ENCODE measurements at places on chromosomes 3 and 15.
A peak's percentile ranks its signal among the peaks of the same experiment; 100 is the strongest.

GRCh38 chr15:65055201-65055870 lies 10.1 kb downstream of the SLC51B start:
- DNase-seq, result no peak

GRCh38 chr3:144629381-144629780 lies 657.8 kb downstream of the DIPK2A start:
- no peak for DNase-seq

GRCh38 chr3:18354701-18355100 lies 70.4 kb downstream of the SATB1 start:
- no peak for DNase-seq

DNA sequence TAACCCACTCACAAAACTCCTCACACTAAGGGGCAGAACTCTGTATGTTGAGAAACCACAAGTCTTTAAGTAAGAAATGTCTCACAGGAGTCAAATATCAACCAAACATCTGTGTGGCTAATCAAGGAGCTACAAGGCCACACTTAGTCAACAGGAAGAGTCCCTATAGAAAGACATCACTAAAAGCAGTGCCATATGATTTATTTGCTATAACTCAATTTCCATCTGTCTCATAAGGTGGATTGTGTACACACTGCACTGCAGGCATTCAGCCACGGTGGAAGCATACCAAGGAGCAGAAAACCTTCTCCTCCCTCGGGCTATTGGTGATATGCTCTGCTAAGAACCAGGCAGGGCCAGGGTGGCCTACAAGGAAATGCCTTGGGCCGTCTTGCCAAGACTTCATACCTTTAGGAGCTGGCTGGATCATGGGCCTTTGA lies 197.6 kb upstream of the CFAP20DC start:
- DNase-seq, result no peak

GRCh38 chr15:25700916-25701315 lies 162.2 kb downstream of the ATP10A start:
- DNase-seq, result no peak

DNA sequence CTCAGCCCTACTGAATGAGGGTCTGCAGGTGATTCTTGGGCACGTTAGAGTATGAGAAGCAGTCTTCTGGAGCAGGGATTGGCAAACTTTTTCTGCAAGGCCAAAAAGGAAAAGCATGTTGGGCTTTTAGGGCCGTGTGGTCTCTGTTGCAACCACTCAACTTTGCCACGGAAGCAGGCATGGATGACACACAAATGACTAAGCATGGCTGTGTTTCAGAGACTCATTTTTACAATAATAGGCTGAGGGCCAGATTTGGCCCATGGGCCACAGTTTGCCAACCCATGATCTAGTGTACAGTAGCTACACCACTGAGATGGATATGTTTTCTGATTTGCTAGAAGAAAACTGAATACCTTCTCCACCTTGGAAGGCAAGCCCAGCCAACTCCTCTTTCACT lies 66.1 kb upstream of the PRICKLE2 start:
- DNase-seq, result no peak

GRCh38 chr3:59006634-59007517 lies 42.9 kb downstream of the CFAP20DC start:
- DNase-seq, result no peak

DNA sequence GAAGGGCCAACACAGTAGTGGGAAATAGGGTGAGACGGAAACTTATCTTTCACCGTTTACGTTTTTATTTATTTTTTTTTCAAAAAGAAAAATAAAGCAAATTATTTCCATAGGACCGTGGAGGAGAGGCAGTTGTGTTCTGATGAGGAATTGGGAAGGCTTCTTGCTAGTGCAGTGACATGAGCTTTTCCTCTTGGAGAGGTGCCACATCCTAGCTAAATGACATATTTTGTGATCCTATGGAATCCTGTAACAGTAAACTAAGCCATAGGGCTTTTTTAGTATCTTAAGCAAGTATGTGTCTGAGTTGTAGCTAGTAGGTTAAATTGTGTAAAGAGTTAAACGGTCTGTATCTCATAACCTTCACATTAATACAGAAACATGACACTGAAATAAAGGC lies 609.9 kb downstream of the RBMS3 start:
- no peak for DNase-seq

GRCh38 chr3:49529567-49529966 lies 24.7 kb upstream of the BSN start:
- no peak for DNase-seq

GRCh38 chr3:142278451-142278850 lies 53.1 kb upstream of the GK5 start:
- DNase-seq, result no peak

GRCh38 chr15:62934236-62934971 lies 108.1 kb upstream of the TPM1 start:
- DNase-seq, result no peak

DNA sequence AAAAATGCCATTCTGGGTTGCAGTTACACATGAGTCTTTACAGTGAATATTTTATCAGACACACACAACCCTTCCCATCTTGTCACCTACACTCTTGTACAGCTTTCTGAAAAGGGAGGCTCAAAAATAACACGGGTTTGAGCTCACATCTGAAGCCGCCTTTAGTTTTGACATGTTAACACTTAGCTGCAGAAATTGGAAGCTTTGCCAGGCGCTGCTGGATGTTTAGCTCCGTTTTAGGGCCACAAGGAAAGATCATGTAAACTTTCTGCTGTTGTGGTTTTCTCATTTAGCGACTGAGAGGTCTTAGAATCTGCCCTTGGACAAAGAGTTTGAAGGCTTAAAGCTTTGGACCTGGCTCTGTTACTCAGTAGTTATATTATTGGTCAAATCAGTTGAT lies 120.1 kb downstream of the OXNAD1 start:
- DNase-seq, result no peak

GRCh38 chr15:98580572-98580971 lies 67.8 kb upstream of the IGF1R start:
- no peak for DNase-seq

DNA sequence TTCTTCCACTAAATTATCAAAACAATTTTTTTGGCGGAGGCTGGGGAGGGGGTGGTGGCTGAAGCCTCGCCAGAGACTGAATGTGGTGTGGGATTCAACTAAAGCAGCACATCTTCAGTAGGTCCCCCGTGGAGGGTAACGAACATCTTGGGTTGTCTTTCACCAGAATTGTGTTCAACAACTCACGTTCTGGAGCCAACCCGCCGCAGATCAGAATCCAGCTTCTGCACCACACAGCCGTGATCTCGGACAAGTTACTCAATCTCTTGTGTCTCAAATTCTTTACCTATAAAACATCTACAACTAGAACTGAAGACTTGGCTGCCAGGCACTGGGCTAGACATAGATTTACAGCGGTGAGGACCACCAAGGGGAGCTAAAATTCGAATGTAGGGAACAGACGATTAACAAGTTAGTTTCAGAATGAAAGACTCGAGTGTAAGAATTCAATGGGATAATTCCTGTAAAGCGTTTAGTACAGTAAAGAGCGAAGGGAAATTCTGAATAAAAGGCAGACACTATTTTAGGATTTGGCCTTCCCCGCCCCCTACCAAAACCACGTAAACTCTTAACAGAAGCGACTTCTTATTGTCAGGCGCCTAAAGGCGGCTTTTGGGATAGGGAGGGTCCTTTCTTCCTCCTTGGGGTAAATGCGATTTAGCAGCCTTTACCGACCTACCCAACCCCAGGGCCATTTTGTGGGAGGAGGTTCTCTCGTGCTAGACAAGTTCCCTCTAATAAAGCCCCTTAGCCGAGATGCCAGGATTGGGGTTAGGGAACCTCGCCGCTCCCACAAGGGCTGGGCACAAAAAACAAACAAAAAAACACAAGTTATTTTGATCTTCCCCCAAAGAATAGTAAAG lies 697 bp upstream of the RAB5A start:
- peak; percentile 3 for DNase-seq

GRCh38 chr15:67495585-67495984 lies 25.3 kb upstream of the C15orf61 start:
- no peak for DNase-seq

DNA sequence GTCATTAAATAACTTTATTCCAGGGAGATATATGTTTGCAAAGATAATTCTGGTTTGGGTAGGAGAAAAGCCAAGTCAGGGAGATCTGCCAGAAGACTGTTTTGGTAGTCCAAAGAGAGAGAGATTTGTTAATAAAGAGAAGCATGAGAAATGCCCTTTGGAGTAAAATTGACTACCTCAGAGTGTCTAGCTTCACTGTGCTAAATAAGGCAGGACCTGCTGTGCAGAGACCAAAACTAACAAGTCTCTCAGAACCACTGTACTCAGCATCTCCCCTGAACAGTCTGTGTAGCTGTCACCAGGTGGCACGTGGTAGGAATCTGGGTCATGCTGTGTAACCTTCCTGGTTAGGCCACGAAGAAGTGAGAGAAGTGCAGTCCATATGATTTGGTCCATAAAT lies 31.6 kb upstream of the SLC35G2 start:
- no peak for DNase-seq

DNA sequence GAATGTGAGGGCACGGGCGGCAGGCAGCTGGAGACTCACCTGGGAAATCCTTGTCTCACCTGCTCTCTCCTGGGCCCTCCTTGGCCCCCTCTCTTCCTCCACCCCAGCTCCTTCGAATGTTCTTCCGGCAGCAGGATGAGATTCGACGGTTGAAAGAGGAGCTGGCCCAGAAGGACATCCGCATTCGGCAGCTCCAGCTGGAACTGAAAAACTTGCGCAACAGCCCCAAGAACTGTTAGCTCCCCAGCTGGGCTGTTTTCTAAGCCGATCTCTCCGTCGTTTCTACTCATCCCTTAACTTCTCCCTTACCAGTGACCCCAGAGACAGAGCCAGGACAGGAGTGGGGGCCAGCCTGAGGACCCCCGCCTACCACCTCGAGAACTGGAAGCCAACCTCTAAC lies 95.0 kb downstream of the ANP32A start:
- peak; percentile 73 for DNase-seq

DNA sequence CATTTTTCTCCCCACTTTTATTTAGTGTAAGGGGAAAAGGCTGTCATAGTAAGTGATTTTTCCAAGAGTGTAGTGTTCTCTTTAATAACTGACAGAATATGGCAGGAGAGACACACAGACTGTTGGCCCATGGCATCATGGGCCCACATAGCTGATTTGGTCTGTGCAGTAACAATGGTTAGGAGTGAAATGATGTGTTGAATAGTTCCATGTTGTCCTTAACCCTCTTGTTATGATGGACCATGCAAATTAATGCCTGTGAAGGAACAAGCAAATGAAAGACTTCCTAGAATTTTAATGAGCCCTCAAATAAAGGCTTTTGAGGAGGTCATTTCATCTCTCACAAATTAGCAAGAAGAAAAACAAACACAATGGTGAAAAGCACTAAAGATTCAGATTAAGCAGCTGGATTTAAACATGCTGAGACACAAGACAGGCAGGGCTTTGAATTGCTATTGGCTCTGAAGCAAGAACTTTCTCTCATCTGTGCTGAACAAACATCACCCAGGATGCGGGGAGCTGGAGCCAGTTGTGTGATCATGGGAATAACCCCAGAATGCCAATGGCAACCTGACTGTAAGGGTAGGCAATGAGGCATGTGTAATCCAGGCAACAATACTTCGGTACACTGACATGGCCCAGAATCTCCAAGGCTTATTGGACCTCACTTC lies 136.7 kb upstream of the VEPH1 start:
- DNase-seq, result no peak

- no peak for DNase-seq
These were observed 150.1 kb downstream of the ATG7 start for GRCh38 chr3:11422291-11422690.

DNA sequence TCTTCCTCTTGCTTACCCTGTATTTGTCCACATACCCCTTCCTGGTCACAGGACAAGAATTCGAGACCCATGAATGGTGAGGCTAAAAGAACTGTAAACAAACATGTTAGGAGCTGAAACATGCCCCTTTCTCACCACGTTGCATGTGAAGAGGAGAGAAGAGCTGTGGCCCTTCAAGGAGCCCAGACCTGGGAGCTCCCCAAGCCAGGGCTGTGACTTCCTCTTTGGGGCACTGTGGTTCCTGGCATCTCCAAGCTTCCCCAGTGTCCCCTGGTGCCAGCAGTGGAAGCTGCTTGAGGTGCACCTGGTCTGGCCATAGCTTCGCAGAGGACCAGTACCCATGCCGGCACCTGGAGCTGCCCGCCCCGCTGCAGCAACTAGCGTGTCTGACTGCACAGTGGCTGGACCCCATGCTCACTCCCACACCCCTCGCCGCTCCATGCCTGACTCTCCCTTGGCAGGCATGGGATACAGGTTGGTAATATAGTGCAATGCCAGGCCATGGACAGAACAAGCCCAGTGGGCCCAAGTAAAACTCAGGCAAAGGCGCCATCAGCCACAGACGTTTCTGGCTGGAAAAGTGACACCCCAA lies 9.9 kb downstream of the SPCS1 start:
- peak; percentile 54 for DNase-seq

- DNase-seq, result no peak
These were observed 72.2 kb downstream of the RPLP1 start for GRCh38 chr15:69524814-69525213.

- no peak for DNase-seq
These were observed 220.1 kb upstream of the CBLB start for GRCh38 chr3:106088899-106089298.

DNA sequence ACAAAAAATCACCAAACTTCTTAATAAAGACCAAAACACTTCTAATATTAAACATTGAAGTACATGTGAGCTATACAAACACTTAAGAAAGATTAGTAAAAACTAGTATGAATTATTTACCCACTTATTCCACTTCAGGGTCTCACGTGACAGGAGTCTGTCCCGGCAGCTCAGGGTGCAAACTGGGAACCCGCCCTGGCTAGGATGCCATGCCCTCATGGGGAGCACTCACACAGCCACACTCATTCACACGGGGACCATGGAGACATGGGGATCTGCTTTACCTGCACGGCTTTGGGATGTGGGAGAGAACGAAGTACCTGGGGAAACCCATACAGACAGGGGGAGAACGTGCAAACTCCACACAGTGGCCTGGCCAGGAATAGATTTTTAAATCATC lies 179.3 kb upstream of the UBE3A start:
- DNase-seq, result no peak

GRCh38 chr3:31253782-31254181 lies 278.9 kb upstream of the STT3B start:
- DNase-seq, result no peak

- DNase-seq, result no peak
These were observed 16.8 kb downstream of the RFT1 start for GRCh38 chr3:53113293-53114010.

- no peak for DNase-seq
These were observed 12.6 kb upstream of the GOLGA6L7 start for GRCh38 chr15:28861031-28861534.

- DNase-seq, result no peak
These were observed 383.1 kb upstream of the TPRG1 start for GRCh38 chr3:188788621-188789081.

GRCh38 chr15:97567411-97567810 lies 393.1 kb upstream of the ARRDC4 start:
- DNase-seq, result no peak

- no peak for DNase-seq
These were observed 54.5 kb upstream of the ATP11B start for GRCh38 chr3:182738583-182739411.

DNA sequence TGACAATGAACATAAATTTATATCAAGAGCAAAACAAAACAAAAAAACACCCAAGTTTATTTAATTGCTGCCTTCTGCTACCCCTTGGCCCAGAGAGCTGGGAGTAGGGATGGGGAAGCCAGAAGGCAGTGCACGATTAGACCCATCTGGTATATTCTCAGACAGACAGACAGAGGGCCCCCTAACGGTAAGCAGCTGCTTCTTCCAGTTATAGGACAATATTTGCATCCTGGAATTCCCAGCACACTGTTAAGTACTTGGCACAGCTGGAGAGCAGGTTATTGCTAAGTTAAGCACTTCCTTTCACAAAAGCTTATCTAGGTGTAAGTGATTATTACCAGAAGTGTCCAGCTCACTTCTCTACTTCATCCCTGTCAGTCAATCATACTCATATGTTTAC lies 39.3 kb downstream of the C2CD4B start:
- peak; percentile 34 for DNase-seq

- DNase-seq, result no peak
These were observed 33.3 kb downstream of the RLBP1 start for GRCh38 chr15:89187986-89188514.

Measured in KBM-7 (cell line).